Coronary artery (tissue), 2 donors: ENCODE measurements at places on chromosomes 16 and 17.

- DNase-seq = no peak
Observed at GRCh38 chr17:15890279-15890892, 54.5 kb upstream of the ADORA2B start.

GRCh38 chr17:4788807-4789700, at the start of gene GLTPD2:
TSS of gene GLTPD2 (plus strand) at chr17:4788964. CDS start at chr17:4789012, 48 bp downstream.
- no peak for DNase-seq

- no peak for DNase-seq
Observed at GRCh38 chr17:50844117-50844700, 8.8 kb downstream of the WFIKKN2 start.

DNA sequence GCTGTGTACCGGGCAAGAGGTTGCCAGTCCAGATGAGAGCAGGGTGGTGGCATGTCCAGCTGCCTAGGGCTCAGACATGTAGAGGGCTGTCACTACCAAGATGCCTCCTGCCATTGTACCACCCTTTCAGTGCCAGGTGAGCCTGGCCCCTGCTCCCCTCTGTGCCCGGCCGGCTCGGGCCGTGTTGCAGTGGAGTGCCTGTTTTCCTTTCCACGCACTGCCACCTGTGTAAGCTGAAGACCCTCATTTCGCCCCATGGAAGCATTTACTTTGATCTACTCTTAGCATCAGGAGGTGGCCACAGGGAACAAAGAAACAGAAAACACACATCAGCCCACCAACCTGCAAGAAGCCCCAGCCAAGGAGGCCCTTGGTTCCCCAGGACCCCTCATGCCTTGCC, 4.6 kb upstream of the RBFOX3 start:
- no peak for DNase-seq

- DNase-seq = no peak
Observed at GRCh38 chr17:50157891-50158290, 7.4 kb upstream of the PPP1R9B start.

DNA sequence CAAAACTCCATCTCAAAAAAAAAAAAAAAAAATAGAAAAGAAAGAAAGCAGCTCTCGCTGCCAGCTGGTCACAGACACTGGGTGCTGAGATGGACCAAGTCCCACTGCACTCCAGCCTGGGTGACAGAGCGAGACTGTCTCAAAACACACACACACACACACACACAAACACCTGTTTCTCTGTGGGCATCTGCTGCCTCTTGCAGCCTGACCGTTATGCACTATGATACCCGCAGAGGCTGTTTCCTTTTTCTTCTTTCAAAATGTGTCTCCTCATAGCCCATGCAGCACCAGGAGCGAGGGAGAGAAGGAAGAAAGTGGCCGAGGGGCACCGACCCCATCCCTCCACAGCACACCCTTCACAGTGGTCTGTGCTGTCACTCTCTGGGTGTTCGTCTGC, 36.9 kb upstream of the KLHDC4 start:
- DNase-seq = no peak

DNA sequence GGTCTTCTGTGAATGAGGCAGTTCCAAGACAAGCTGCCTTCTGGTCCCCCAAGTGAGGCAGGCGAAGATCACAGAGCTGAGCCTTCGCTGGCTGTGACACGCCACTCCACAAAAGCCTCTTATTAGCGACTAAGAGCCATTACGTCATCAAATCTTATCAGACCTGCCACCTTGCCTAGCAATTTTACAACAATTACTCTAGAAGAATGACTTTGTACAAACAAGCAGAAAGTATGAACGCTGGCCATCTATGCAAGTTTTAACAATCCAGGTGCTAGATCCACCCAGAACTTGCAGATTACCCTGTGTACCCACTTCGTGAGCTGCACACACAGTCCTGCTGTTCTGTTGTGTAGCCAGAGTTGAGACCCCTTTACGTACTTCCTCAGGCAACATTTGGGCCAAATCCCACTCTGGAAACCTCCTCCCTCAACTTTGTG, 3.8 kb upstream of the ICAM2 start:
- DNase-seq = no peak

DNA sequence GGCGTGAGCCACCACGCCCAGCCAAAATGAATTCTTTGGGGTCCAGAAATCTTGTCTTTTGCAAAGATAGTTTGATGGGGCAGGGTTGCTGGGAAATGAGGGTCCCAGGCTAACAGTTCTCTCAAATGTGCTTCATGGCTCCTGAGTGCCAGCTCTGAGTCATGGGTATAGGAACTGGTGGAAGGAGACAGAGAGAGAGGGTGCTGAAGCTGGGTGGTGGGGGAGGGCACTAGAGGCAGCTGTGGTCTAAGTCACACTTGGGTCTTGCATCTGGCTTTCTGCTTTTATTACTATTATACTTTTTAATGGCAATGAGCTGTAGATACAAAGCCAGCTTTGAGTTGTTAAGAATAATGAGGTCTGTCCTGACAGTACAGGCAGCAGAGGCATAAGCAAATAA, 54.6 kb downstream of the PRKCA start:
- no peak for DNase-seq

GRCh38 chr16:566475-567372, at the start of gene NHLRC4:
TSS of gene NHLRC4 (plus strand) at chr16:567005. CDS start at chr16:568048, 1,043 bp downstream.
- DNase-seq = no peak

DNA sequence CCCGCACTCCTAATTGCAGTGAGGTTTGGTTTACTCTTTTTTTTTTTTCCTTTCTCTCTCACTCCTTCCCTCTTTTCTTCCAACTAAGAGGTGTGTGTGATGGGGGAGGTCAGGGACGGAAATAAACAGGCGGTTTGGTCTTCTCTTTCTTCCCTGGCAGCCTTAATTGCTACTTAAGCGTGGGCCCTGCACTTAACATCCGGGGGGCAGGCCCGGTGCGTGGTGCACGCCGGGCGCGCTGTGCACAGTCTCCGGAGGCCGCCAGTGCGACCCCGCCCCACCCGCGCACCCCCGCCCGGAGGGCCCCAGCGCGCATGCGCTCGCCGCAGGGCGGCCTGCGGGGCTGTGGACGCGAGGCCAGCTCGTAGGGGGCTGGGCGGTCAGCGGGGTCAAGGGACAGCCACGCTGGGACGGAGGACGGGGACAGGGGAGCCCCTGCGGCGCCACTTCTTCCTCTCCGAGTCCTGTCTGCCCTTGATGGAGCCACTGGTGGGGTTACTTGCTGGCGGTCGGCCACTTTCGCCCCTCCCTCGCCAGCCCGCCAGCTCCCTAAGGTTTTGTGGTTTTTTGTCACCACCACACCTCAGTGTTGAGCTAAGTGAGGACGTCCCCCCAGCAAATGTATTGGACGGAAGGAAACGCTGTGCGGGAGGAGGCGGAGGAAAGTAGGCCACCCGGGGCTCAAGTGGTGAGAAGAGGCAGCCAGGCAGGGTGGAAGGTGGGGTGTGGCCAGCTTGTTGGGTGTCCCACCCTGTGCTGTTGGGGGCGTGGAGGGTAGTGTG, 120.9 kb downstream of the MRM1 start:
- DNase-seq = no peak

DNA sequence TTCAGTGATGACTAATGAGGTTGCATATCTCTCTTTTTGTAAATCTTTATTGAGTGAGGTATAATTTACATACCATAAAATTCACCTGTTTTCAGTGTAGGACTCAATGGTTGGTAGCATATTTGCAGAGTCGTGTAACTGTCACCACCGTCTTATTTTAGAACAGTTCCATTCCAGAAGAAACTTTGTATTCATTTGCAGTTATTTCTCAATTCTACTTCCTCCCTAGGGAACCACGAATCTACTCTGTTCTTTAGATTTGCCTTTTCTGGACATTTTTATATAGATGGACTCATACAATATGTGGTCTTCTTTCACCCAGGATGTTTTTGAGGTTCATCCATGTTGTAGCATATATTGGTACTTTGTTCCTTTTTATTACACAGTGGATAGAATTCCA, 3.7 kb downstream of the FTO start:
- DNase-seq = no peak

DNA sequence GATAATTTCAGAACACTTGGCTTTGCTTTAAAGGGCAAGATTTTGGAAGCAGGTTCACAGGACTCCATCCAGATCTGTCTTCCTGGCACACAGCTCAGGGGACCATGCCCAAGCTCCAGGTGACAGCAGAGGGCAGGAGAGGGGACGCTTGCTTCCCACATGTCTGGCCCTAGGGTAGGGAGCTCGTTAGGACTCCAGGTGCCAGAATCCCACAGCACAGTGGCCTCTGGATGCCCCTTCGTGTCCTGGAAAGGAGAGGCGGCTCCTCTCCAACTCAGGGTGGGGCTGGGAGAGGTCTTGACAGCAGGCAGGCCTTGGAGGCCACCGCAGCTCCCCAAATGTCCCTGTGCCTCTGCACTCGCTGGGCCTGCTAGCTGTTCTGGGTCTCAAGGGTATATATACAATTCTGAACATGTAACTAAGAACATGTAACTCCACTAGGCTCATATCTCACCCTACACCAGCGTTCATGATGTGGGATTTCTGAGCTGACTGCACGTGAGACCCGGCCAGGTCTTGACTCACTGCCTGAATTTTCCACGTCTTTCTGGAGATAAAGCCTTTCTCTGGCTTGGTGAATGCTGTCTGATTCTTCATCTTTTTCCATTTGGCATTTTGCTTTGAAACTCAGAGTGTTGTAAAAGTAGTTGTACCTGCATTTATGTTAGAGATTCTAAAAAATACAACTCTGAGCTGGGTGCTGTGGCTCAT, 52.8 kb downstream of the MARCHF10 start:
- DNase-seq = no peak

- no peak for DNase-seq
Observed at GRCh38 chr16:10519297-10519696, 61.1 kb downstream of the EMP2 start.

DNA sequence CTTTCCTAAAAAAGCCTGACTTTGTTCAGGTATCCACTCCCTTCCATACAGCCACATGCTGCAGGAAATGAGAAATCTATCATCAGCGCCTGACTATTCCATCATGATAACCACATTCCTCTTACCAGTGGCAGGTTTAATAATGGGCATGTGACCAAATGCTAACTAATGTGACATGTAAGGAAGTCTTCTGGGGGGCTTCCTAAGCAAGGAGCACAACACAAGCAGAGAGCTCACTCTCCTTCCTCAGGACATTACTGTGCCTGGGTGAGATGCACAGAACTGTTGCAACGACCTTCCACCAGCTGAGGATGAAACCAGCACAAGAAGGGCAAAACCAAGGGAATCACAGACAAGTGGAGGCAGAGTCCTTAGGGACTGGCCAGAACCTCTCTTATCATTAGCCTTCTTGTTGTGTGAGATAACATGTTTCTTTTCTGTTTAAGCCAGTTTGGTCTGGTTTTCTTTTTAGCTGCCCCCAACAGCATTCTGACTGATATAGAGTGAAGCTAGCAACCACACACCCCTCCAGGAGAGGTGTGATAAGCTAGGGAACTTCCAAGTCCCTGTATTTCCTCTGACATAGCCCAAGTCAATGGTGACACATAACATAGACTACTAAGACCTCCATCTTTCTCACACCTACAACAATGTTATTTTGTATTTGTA, 16.9 kb downstream of the MYO1D start:
- no peak for DNase-seq

GRCh38 chr17:27226611-27227230, 67.2 kb upstream of the WSB1 start:
- DNase-seq = no peak

- DNase-seq = no peak
Observed at GRCh38 chr17:51608251-51608933, 348.0 kb downstream of the UTP18 start.

- no peak for DNase-seq
Observed at GRCh38 chr17:31574458-31574857, 183.0 kb downstream of the RAB11FIP4 start.

GRCh38 chr16:77467821-77468335, 33.0 kb upstream of the ADAMTS18 start:
- DNase-seq = no peak

DNA sequence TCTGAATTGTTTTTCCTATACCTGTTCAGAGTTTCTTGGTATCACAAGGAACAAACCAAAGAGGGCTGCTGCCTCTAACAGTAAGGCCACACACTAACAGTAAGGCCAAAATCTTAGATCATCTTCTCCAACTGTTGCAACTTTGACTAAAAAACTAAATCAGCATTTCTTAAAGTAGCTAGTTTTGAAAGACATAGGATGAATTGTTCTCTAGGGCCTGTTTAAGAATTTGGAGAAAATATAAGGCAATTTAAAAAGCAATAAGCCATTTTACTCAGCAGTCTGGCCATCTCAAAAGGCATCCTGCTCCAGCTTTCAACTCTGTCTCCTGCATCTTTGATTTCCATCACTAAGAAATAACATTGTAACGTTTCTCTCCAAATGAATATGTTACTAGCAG, 105.0 kb upstream of the MON1B start:
- DNase-seq = no peak

DNA sequence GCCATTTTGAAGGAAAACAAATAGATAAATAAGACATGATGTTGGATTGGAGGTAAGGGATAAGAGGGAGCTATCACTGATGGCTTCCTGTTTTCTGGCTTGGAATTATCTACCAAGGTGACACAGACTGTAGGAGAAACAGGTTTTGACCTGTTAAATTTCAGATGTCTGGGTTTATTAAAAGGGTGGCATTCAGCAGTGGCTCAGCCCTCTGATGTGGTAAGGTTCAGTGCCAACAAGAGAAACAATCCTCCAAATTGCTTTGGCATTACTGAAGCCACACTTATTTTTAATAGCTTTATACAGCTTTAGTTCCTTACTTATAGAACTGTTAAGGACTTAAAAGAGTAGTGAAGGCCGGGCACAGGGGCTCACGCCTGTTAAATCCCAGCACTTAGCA, 37.0 kb upstream of the AKAP1 start:
- DNase-seq = no peak

DNA sequence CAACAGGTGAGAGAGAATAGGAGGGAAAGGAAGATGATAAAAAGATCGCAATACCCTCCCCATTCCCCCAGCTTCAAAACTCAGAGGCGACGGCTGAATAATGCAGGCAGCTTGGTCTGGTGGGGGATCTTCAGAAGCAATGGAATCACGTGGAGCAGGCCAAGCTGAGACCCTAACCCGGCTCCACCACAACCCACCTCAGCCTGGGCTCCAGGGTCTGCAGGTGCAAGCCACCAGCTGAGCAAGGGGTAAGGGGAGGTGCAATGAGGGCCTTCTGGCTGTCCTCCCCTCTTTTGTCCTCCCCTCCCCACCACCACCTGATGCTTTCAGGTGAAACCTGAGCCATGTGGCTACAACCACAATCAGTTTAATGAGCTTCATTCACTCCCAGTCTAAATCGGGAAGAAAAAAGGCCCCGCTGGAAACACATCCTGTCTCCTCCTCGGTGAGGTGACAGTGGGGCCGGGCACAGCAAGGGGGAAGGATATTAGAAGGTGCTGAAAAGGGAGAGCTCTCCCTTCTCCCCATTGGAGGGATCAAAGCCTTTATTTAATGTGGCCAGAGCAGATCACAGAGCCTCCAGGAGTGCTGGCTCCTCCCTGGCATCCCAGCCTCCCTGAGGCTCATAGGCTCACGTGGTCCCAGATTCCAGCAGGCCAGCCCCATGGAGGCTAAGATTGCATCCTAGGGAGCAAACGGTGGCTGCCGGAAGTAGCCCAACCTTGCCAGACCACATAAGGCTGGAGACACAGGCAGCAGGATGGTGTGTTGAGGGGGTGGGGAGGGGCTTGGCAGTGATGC, 261.0 kb downstream of the SOX9 start:
- no peak for DNase-seq

GRCh38 chr17:30956764-30957374, 14.0 kb upstream of the RNF135 start:
- DNase-seq = no peak

GRCh38 chr16:81542609-81543570, 98.3 kb downstream of the CMIP start:
- DNase-seq = no peak

- no peak for DNase-seq
Observed at GRCh38 chr17:53100126-53100525, 722.6 kb upstream of the KIF2B start.
